LHCN-M2 (cell line): ENCODE measurements at places on chromosomes 5 and 9. TPM values are rescaled to one million over a fixed set of nuclear protein-coding genes. Genes with fewer than 3 reads are reported as not detected.
A peak's percentile ranks its signal among the peaks of the same experiment; 100 is the strongest.

Gene PRELID2
- 9.8 and 11.0 TPM in 2 replicates for total RNA-seq

Gene FLT4
- 3.2 and 4.5 TPM in 2 replicates for total RNA-seq

DNA sequence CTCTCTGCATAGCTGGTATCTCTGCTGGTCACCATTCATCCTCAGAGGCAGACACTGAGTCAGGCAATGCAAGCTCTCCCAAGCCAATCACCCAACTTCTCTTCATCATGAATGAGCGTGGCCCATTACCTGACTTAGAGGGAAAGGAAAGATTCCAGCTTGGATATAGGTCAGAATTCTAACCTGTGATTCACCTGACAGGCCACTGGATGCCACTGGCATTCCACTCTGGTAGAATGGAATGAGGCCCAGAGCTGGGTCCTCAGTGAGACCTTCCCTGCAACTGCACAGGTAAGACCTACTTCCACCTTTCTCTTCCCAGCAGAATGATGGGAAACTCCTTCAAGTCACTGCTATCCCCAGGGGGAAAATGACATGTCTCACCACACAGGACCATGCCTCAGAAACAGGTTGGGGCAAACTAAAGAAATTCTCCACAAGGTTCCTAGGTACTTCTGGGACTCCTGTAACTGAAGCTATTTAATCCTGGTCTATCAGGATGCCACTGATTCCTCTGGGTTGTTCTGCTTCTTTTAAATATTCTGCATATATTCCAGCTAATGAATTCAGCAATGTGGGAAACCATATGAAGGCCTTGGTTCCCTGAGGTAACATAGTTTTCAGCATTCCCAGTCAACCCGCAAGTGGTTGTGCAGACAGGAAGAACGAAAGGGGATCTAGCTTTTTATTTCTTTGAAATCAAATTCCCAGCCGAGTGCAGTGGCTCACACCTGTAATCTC lies 62.0 kb downstream of the SUSD1 start:
- no peak for DNase-seq

GRCh38 chr5:136729901-136730355 lies 364.6 kb upstream of the TRPC7 start:
- DNase-seq = peak; percentile 67

- DNase-seq = no peak
Measured at GRCh38 chr9:16769291-16769690, 101.2 kb downstream of the BNC2 start.
